ENCODE measurements at places on chromosomes 11 and 22. TPM values are rescaled to one million over a fixed set of nuclear protein-coding genes. Genes with fewer than 3 reads are reported as not detected.
A peak's percentile ranks its signal among the peaks of the same experiment; 100 is the strongest.

- DNase-seq = no peak
These were observed 428.8 kb downstream of the DYNC2H1 start for GRCh38 chr11:103537904-103538502.

MACROD1 gene
- total RNA-seq = 12.3 TPM

DNA sequence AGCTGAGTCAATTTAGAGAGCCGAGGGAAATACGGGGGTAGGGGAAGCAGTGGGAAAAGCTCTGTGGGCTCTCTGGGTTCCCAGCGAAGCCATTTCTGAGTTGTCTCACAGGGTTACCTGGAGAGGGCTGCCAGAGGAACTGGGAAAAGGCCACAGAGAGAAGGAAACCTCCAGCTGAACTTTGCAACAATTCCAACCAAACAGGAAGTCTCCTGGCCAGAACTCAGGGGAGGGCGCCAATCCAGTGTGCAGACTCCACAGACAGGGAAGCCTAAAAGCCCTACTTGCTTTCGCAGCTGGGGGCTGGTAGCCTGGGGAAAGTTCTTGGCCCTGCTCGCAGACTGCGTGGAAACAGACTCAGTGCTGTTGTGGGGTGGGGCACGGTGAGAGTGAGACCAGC, 23.1 kb upstream of the GNAZ start:
- DNase-seq = no peak

DNA sequence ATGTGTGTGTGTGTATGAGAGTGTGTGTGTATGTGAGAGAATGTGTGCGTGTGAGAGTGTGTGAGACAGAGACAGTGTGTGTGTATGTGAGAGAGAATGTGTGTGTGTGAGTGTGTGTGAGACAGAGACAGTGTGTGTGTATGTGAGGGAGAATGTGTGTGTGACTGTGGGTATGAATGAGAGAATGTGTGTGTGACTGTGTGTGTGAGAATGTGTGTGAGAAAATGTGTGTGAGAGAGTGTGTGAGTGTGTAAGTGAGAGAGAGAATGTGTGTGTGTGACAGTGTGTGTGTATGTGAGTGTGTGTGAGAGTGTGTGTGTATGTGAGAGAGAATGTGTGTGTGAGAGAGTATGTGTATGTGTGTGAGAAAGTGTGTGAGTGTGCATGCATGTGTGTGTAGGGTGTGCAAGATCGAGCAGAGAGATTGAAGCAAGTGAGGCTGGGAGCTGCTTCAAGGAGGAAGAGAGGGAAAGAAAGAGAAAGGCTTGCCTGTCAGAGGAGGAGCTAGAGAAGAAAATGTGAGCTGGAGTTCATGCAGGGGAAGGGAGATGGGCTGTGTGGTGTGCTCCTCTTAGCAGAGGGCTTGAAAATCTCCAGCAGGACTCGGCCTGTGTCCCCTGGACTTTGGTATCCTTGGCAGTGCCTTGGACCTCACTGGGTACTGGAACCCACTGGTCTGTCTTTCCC, 27.7 kb upstream of the TP53I11 start:
- no peak for DNase-seq

- DNase-seq = no peak
These were observed 115.7 kb downstream of the ENTHD1 start for GRCh38 chr22:39777716-39778454.

TRPM5 gene
- total RNA-seq = not detected

- peak; percentile 52 for DNase-seq
These were observed 97.2 kb downstream of the JRKL start for GRCh38 chr11:96486890-96487611.

MS4A6E gene
- total RNA-seq = not detected

DNA sequence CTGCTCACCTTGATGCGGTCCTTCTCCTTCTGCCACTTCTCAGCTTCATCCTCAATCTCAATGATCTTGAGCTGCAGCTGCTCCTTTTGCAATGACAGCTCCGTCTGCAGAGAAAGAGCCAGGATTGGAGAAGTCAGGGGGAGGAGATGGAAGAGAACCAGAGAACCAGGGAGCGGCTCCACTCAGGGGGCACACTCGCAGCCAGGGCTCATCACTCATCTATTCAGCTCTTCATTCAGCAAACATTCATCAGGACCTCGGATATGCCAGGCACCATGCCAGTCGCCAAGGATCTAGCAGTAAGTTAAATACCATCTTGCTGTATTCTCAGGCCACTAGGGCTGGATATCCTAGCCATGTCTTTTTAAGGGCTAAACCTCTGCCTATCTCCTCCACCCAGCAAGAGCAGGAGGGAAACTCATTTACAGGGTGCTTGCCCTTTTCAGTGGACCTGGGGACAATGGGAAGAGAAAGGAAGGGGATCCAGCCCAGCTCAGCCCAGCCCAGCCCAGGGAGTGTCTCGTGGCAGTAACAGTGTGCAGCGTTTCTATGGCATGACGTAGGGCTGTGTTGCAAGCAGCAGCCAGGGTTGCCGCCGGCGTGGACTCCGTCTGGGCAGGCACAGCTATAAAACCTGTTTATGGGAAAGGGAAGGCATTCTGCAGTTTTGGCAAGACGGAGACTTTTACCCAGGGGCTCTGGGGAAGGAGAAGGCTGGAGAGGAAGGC, 9.4 kb downstream of the TRIM29 start:
- no peak for DNase-seq

GRCh38 chr11:107457205-107457557, 444 bp downstream of the CWF19L2 start:
- DNase-seq = no peak

DNA sequence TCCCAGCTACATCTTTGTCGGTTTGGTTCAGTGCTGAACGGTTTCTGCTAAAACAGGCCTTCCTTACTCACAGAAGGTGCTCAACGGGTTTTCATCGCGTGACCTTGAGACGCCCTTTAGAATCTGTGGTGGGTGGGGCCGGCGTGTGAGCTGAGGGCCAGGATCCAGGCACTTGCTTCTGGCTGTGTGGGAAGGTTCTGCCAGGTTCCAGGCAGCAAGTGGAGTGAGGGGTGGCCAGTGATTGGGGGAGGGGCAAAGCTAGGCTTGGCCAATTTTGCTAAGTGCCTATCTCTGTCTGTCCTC, 35.2 kb downstream of the KCNJ4 start:
- DNase-seq = no peak

CDC45 gene
- total RNA-seq = 10.5 TPM

DNA sequence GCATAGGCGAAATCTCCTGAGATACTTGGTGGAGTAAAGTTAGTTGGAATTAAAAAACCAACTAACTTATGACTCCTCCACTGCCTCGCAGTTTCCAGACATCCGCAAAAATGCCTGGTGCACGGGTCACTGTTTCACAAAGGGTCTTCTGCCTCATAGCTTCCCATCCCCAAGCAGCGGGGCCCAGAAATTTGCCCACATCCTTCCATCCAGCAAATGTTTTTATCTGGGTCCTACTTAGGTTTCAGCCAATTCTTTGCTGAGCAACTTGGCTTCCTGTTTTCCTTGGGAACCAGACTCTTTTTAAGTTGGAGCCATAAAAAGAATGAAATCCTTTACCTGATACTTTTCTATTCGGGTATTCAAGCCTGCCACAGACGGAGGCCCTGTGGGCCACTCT, 36.2 kb downstream of the FZD4 start:
- no peak for DNase-seq

FAM111B gene
- 3.2 TPM for total RNA-seq

DNA sequence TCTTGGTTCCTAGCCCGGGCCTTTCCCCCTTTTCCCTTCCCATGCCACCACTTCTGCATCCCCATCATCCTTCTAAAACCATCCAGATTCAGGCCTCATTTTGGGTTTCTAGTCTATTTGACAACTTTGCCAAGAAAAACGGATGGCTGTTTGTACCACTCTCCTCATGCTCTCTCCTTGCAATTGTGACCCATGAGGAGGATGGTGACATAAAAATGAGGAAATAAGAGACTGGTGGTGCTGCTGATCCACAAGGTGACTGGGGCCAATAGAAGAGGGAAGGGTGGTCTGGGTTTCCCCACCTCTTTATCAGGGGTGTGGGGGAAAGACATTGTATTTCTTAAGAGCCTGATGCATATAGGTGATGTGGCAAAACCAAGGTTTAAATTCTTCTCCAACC, 1.0 kb downstream of the MS4A4A start:
- no peak for DNase-seq

DNA sequence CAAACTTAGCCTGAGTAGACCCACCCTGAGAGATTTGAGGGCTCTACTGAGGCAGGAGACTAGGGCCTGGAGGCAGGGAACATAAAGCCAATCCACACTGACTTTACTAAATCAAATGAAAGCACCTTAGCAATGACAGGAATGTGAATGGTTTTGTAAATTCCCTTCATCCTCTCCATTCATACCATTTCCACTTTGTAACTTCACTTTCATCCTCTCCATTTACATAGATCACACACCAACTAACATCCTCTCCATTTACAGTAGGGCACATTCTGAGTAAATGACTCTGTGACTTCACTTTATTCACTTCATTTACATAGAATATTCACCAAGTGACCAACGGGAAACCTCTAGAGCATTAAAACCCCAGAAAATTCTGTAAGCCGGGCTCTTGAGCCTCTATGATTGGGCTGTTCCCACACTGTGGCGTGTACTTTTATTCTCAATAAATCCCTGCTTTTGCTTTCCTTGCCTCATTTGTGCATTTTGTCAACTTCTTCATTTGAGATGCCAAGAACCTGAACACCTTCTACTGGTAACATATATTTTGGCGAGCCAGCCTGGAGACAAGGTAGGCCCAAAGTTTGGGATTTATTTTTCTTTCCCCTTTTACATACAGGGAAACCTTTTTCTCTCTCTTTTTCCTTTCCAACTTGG, 82.9 kb downstream of the PIWIL4 start:
- DNase-seq = no peak

DNA sequence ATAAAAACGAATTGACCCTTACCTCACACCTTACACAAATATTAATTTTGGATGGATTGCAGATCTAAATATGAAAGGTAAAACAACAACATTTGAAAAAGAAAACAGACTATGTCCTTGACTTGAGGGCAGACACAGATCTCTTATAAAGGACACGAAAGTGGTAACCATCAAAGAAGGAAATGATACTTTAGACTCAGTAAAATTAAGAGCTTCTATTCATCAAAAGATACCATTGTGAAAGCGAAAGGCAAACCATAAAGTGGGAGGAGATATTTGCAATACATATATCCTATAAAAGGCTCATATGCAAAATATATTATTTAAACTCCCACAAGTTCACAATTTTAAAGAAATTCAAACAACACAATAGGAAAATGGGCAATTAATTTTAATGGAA, 5.0 kb downstream of the HEPACAM start:
- DNase-seq = no peak

C11orf42 gene
- not detected for total RNA-seq

- DNase-seq = no peak
These were observed 2.0 kb upstream of the OR51S1 start for GRCh38 chr11:4851033-4851432.

DNA sequence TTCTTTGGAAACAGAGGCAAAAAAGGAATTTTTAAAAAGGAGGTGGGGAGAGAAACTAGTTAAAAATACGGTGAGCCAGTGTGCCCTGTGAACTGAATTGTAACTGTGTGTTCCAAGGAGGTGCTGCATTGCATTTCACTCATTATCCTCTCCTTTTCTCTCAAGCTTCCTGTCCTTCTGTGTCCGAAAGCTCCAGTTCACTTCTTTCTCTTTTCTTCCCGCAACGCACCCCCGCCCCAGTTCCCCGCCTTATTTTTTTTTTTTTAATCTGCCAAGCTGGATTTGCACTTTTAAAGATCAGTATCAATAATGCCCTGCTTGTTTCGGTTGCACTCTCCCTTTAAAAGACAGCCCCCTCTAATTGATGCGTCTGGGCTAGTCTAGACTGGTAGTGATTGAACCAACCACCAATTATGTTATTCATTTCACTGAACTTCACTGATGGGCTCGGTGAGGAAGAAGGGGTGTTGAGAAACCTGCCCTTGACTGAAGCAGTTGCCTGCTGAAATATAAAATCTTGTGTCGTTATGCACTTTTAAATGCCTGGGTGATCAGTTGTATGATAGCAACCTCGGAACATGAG, 18.5 kb downstream of the BLID start:
- no peak for DNase-seq

- DNase-seq = no peak
These were observed 1.1 kb downstream of the IGLL5 start for GRCh38 chr22:22888571-22889353.

CCDC87 gene
- 0.58 TPM for total RNA-seq

DNA sequence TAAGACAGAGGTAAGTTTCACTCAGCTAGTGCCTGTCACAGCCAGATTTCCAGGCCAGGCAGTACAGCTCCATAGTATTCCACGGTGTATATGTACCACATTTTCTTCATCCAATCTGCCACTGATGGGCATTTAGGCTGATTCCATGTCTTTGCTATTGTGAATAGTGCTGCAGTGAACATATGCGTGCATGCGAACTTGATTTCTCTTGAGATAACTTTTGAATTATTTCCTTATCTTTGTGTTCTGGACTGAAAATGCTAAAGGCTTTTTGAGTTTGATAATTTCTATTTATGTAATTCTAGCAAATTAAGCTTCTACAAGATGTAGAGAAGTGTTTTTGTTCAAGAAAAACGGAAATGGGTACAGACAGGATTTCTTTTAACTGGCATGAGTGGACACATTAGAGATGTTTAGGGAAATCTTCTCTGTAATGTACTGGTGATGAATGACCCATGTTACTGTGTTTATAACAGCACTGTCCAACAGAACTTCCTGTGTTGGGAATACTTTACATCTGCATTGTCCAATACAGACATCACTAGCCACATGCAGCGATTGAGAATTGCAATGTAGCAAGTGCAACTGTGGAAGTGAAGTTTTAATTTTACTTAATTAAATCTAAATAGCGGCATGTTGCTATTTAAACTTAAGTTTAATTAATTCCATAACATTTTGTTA, 151.3 kb downstream of the CADM1 start:
- no peak for DNase-seq

DNA sequence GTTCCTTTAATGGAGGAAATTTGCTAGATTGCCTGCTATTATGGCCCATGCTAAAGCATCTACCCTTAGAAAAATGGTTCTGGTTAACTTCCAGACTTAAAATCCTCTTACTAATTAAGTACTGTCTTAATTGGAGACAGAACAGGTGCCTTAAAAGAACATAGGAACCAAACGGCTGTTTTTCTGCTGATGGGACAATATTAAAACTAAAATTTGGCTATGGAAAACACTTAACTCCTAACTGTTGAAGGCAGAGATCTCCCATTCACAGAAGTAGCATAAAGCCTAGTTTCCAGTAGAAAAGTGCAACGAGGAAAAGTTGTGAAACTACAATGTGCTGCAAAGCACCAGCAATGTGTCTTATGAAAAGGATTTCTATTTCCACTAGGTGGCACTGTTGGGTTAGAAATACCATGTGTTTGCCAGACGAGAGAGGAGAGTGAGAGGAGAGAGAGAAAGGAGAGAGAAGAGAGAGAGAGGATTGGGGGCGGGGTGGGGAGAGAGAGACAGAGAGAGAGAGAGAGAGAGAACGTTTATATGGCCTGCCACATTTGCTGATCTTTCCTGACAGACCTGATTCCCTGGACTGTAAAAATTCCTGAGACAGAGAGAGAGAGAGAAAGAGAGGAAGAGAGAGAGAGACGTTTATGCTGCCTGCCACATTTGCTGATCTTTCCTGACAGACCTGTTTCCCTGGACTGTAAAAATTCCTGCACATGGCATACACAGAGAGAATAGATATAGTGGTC, 51.5 kb downstream of the FAM181B start:
- peak; percentile 18 for DNase-seq

Data from kidney epithelial cell (primary cell).